ENCODE measurements at places on chromosomes 6 and 20.

GRCh38 chr20:61330441-61330840, 78.4 kb downstream of the CDH4 start:
- DNase-seq, result no peak

DNA sequence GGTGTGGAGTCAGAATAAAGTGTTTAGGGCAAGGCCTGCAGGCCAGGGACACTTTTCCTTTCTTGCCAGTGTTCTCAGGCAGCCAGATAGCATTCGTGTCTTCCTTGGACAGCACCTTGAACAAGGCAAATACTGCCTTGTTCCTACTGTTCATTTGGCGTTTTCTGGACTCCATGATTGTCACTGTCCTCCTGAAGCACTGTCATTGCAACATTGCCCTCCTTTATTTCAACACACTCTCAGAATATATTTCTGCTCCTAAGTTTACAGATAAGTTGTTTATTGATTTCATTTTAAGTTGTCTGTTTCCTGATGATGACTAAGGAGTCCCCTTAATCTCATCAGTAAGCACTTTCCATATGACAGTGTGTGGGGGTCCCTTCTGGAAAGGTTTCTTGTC, 15.1 kb upstream of the DEF6 start:
- DNase-seq, result no peak

- no peak for DNase-seq
These were observed 249 bp downstream of the SAMD10 start for GRCh38 chr20:63979229-63979556.

DNA sequence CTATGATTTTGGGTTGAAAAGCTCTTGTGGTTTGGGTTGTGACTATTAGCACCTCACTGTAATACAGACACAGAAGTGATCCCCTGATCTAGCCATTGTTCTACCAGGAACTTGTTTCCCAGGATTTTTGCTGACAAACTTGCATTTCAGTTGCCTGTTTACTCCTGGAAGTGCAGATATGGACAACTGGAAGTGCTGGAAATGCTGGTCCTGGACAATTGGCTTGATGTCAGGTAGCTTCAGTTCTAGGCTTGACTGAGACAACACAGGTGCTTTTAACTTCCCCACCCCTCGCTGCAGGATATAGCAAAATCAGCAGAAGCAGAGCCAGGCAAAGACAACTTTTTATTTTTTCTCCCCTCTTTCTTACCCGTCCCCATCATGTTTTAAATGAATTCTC, 27.1 kb upstream of the FBXO30 start:
- no peak for DNase-seq

DNA sequence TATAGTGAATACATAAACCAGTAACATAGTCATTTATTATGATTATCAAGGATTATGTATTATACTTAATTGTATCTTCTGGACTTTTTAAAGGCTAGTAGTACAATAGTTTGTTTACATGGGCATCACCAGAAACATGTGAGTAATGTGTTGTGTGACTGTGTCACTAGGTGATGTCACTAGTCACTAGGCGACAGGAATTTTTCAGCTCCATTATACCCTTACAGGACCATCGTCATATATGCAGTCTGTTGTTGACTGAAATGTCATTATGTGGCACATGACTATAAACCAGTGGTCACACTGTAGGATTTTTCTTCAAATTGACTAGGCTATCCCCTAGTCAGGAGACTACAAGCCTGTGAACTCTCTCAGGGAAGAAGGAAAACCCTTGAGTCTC, 86.5 kb upstream of the CENPW start:
- DNase-seq, result no peak

DNA sequence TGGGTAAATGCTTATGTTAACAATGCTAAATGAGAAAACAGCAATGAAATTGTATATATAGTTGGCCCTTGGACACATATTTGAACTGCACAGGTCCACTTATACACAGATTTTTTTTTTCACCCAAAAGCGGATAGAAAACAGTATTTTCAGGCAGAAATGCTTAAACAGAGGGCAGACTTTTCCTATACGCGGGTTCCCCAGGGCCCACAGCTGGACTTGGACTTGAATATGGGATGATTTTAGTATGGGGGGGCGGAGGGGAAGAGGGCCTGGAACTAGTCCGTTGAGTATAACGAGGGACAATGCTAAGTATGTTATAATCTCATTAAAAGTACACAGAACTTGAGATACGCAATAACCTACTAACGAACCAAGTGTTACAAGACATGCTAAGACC, 1.1 kb upstream of the PRSS35 start:
- no peak for DNase-seq

GRCh38 chr6:54891536-54891935, 45.0 kb downstream of the FAM83B start:
- DNase-seq, result no peak

DNA sequence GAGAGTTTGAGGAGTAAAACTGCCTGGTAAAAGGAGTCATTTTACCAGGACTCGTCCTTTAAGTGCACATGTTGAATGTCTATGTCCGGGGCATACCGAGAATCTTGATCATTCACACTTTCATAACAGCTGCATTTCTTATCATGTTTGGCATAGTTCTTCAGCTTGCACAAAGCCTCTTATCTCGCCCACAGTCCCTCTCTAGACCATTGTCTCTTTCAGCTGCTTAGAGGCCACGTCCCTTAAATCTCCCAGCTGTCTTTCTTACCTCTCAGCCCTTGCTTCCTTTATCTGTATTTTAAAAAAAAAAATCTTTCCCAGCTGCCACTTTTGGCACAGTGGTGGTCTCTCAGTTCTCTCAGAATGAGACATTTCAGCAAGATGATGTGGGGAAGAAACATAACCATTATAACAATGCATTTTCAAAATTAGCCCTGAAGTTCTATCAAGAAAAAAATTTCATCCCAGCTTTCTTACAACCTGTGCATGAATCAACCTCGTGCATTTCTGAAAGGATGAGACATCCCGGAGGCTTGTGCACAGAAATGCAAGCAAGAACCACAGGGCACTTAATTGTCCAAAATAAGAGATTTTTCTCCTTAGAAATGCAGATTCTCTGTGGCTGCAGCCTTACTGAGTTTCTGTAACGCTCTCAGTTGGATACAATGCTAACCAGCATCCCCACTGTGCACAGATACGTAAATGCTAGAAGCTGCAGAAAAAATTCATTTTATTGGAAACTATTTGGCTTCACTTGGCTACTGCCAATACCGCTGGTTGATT, 24.2 kb downstream of the RBM24 start:
- peak; percentile 34 for DNase-seq

DNA sequence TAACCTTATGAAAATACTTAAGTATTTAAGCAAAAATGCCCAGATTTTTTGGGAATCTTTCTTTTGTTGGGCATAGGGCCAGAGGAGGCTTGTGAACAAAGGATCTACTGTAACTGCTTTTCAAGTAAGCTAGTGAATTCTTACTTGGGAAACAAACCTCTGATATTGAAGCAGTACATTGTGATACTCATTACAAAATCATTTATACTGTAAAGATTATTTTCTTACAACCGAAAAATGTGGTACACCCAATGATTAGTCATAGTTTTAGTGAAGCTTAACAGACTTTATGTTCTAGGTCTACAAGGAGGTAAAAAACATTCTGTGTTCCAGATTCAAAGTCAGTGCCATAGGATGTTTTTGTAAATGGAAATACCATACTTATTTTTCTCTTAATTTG, 272.9 kb upstream of the KCNQ5 start:
- peak; percentile 53 for DNase-seq

DNA sequence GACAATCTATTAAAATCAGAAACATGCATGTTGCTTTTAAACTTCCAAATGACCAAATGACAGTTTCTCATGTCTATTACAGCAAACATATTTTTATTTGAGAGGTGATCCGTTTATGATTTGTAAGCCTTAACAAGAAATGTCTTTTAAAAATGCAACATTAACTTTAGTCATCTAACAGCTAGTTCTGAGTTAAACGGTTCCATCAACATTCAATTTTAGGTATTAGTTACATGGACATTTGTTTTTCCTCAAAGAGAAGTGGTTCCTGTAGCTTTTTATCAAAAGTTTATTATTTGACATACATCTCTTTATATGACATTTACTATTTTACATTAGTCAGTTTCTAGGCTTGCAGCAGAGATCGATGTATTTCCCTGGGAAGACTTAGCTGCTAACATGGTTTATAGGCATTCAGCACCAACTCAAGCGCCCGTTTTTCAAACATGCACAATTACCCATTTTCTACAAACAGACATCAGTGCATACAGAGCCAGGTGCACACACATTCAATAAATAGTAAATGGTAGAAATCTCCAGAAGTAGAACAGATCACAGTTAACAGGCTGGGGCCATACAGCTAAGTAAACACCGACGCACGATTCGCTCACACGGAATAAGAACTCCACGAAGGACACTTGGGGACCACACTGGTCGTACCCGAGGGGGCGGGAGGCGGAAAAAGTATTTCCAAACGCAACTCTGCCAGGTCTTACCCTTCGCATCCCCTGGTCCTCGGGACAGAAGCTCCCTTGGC, 882 bp downstream of the CNR1 start:
- no peak for DNase-seq

GRCh38 chr6:18277237-18278006, 13.1 kb upstream of the DEK start:
- peak; percentile 15 for DNase-seq

GRCh38 chr6:131288214-131288613, 152.9 kb downstream of the AKAP7 start:
- no peak for DNase-seq

Data from fibroblast of skin of right quadriceps (primary cell).